Panc1 (cell line): ENCODE measurements at places on chromosomes 2 and 18.

DNA sequence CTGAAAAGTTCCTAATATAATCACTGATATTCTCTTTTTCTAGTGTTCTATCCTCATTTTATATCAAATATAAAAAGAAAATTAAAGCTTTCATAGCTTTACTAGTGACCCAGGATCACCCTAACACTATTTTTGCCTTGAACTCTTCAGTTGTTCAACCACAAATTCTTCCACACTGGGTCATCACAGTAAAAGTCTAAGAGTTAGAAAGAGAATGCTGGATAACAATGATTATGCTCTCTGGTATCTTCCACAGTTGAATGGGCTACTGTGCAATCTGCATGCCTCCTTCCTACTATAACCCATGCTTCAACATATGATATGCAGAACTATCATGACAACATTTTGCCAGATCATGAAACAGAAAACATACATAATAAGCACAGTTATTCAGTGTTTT, 32.3 kb downstream of the CHN1 start:
- H3K4me3 ChIP-seq: no peak overlapping the region
- no peaks in the 10 kb centered on the region for H3K36me3 ChIP-seq
- DNase-seq: no peak
- no peak overlapping the region; the same call in 1 of the 2 replicates for H3K27ac ChIP-seq
- H3K4me1 ChIP-seq: peaks cover 15% of the 10 kb centered on the region
- no peaks in the 10 kb centered on the region for H3K27me3 ChIP-seq

DNA sequence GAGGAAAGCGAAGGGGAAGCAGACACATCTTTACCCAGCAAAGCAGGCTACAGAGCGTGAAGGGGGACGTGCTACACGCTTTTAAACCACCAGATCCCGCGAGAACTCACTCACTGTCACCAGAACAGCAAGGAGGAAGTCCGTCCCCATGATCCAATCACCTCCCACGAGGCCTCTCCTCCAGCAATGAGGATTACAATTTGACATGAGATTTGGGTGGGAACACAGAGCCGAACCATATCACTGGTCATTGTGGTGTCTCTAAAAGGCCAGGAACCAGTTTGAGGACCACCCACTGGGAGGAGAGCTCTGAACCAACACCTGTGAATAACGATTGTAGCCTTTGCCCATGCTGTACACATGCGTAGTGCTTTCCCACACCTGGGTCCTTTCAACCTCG, 116.6 kb upstream of the FAM136A start:
- H3K4me3 ChIP-seq: no peak overlapping the region
- H3K27ac ChIP-seq: no peak overlapping the region
- H3K27me3 ChIP-seq: peaks cover 29% of the 10 kb centered on the region
- H3K36me3 ChIP-seq: no peaks in the 10 kb centered on the region
- no peaks in the 10 kb centered on the region for H3K4me1 ChIP-seq

- no peaks in the 10 kb centered on the region for H3K4me1 ChIP-seq
- no peaks in the 10 kb centered on the region for H3K36me3 ChIP-seq
- H3K4me3 ChIP-seq: no peak overlapping the region
These were observed 68.1 kb upstream of the SPTBN1 start for GRCh38 chr2:54388076-54388475.

GRCh38 chr2:15720561-15721307, 129.1 kb downstream of the DDX1 start:
- no peaks in the 10 kb centered on the region for H3K27me3 ChIP-seq
- no peaks in the 10 kb centered on the region for H3K36me3 ChIP-seq
- no peaks in the 10 kb centered on the region for H3K4me1 ChIP-seq
- DNase-seq: no peak

- no peaks in the 10 kb centered on the region; the same call in none of the 2 replicates for H3K36me3 ChIP-seq
- H3K4me3 ChIP-seq: no peak overlapping the region
- H3K27ac ChIP-seq: no peak overlapping the region
- DNase-seq: no peak
- H3K27me3 ChIP-seq: no peaks in the 10 kb centered on the region
- no peaks in the 10 kb centered on the region for H3K4me1 ChIP-seq
These were observed 49.8 kb upstream of the OTX1 start for GRCh38 chr2:63000801-63001200.

GRCh38 chr2:12589802-12590320, 126.9 kb upstream of the TRIB2 start:
- H3K4me1 ChIP-seq: no peaks in the 10 kb centered on the region
- no peak overlapping the region for H3K4me3 ChIP-seq
- DNase-seq: no peak
- no peak overlapping the region for H3K27ac ChIP-seq

DNA sequence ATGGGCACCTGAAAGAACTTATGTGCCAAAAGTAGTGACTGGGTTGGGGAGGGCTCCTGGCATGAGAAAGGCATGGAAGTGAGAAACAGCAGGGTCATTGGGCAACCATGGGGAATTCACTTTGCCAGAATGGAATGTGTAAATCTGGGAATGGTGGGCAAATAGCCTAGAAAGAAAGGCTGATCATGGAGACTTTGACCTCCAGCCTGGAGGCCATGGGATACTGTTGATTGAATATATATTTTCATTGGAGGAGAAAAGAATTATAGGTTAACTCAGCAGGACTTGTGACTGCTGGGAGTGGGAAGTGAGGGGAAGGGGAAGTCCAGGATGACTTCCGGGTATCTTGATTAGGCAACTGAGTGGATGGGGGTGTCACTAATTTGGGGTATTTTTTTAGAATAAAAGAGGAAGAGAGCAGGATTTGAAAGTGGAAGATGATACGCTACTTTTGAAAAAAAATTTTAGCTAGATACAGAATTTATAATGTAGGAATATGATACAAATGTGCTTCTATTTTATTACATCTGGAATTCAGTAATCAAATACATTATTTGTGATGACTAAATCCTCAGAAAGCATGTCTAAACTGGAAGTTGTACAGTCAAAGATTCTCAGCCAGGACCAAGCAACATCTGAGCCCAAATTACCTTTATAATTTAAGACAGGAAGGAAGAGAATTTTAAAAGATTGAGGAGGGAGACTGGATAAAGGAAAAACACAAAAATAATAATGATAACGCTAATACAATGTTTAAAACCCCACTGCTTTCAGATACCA, 116.2 kb downstream of the GATA6 start:
- no peaks in the 10 kb centered on the region for H3K4me1 ChIP-seq
- H3K27me3 ChIP-seq: no peaks in the 10 kb centered on the region; the same call in 1 of the 2 replicates
- no peak for DNase-seq
